ENCODE measurements at places on chromosomes 2 and 18.

DNA sequence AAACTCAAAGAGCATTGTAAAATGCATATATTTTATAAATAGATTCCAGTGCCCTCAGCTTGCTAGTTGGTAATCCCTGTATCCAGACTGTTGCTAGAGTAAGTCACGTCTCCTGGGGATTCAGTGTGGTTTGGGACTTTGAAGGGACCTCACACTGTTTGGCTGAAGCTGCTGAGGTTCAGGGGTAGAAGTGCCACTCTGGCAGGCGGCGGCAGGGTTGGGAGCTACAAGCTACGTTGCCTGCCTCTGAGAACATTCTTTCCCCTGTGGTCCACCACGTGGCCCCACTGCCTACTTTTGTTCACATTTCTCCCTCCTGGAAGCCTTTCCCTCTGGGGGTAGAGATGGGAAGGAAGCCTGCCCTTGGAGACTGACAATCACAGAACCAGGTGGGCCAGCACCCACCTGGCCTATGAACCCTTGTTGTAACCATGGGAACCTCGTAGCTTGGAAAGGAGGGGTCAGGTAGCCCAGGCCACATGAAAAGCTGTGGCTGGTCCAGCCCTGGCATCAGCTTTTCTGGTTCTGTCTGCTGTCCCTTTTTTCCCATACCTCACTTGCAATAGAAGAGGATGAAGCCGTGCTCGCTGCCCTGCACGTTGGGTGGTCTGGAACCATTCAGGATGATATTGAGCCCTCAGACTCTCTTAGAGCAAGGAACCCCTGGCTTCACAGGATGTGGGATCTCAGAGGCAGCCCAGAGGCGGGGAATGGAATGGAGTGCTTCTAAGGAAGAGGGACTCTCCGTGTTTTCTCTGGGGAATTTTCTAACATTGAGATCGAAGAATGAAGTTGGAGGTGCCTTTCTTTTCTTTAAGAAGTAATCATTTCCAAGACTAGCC is 2.9 kb downstream of the RNF144A start:
- no peak for DNase-seq

- DNase-seq, result no peak
Measured at GRCh38 chr2:23505984-23506380, 121.0 kb downstream of the KLHL29 start.

DNA sequence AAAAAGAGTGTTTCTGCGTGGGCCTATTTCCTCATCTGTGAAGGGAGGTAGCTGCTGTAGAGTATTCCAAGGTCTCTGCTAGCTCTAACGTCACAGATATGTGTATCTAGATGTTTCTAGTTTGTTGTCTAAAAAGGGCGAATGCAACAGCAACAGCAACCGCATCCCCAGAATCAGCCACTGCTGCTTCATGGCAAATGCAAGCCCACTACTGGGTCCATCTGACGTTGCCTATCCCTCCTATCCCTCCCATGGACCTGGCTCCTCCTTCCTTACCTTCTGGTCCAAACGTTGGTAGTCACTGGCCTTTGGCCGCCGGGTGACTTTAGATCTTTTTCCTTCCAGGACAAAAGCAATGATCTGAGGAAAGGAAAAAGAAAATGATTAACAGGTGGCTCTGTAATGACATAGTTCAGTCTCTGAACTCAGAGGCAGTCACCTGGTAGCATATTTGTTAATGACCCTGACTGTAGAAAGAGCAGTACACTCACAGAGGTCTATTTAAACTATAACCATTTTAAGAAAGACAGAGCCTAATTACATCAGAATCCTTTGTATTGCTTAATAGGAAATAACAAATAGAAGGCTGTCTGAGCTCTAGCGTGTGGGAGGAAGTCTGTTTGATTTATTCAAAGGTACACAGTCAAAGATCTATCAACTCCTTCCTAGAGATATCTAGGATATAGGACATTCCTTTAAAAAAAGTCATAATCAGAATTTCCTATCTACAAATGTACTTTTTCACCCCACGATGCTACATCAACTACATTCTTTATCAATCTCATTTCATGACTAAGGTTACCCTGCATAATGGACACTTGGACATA is 2.9 kb downstream of the TGOLN2 start:
- no peak for DNase-seq

- no peak for DNase-seq
Measured at GRCh38 chr18:74128159-74128558, 19.5 kb downstream of the FBXO15 start.

DNA sequence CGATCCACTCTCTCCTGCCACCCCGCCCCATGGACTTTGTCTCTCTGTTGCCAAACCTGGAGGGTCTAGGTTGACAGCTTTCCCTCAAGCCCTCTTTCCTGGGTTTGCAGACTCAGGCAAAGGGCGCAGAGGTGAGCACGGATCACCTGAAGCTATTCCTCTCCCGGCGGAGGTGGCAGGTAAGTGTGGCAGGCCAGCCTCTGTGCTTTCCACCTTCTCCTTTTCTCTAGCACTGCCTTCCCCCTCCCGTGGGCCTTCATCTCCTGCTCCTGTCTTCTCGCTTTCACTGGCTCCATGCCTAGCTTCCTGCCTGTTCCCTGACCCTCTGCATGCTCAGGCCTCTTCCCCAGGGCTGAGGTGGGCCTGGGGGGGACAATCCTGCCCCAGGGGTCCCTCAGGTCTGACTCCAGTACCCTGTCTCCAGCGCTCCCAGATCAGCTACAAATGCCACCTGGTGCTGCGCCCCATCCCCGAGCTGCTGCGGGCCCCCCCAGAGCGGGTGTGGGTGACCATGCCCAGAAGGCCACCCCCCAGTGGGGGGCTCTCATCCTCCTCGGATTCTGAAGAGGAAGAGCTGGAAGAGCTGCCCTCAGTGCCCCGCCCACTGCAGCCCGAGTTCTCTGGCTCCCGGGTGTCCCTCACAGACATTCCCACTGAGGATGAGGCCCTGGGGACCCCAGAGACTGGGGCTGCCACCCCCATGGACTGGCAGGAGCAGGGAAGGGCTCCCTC is 15.9 kb upstream of the GMPPA start:
- no peak for DNase-seq

Measured in CD4-positive, alpha-beta T cell treated with Interleukin-12 subunit alpha and Interleukin-12 subunit beta, for 1 hour (primary cell).